ENCODE measurements at places on chromosomes 13 and 19. TPM values are rescaled to one million over a fixed set of nuclear protein-coding genes. Genes with fewer than 3 reads are reported as not detected.

Gene TUBA3C
- total RNA-seq, result not detected

DNA sequence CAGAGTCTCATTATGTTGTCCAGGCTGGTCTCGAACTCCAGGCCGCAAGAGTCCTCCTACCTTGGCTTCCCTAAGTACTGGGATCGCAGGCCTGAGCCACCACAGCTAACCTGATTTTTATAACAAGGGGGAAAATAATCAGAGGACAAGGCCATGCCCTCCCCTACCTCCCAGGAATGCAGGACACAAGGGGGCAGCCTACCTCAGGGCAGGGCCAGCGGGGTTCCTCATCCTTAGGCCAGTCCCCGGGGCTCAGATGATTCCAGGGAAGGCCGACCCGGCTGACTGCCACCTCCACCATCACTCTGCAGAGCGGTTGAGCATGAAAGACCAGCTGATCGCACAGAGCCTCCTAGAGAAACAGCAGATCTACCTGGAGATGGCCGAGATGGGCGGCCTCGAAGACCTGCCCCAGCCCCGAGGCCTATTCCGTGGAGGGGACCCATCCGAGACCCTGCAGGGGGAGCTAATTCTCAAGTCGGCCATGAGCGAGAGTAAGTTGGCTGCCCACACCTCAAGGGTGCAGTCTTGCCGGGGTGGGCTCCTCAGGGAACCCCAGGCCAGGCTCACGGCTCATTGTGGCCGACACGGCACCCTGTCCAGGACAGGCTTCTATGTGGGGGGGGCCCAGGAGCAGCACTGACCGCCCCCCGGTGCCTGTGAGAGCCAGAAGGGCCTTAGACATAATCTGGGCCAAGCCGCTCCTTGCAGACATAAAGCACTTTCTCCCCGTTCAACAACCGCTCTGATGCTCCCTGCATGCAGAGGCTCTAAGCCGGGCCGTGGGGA lies 26.8 kb downstream of the PEX11G start:
- H3K36me3 ChIP-seq, result peaks cover 19% of the 10 kb centered on the region
- H3K27ac ChIP-seq, result no peak overlapping the region
- peak; percentile 56 for DNase-seq
- no peaks in the 10 kb centered on the region for H3K4me1 ChIP-seq
- H3K4me3 ChIP-seq, result no peak overlapping the region

Gene C13orf42
- 7.0 TPM for total RNA-seq

GRCh38 chr19:46529622-46530451 lies 34.2 kb upstream of the PNMA8B start:
- H3K27me3 ChIP-seq, result peaks cover 3% of the 10 kb centered on the region
- H3K36me3 ChIP-seq, result no peaks in the 10 kb centered on the region
- DNase-seq, result peak; percentile 81
- H3K4me3 ChIP-seq, result peak overlapping the region; percentile 40
- H3K27ac ChIP-seq, result peak overlapping the region; percentile 55

DNA sequence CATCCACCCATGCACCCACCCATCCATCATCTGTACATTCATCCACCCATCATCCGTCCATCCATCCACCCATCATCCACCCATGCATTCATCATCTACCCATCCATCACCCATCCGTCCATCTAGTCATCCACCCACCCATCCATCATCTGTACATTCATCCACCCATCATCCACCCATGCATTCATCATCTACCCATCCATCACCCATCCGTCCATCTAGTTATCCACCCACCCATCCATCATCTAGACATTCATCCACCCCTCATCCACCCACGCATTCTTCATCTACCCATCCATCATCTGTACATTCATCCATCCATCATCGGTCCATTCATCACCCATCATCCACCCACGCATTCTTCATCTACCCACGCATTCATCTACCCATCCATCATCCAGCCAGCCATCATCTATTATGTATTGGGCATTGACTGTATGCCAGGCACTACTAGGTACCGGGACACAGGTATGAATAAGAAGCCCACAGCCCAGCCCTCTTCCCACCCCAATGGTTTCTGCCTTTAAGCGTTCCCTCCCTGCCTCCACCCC lies 16.7 kb upstream of the GALP start:
- no peak overlapping the region for H3K27ac ChIP-seq
- peaks cover 30% of the 10 kb centered on the region for H3K36me3 ChIP-seq
- no peak overlapping the region for H3K4me3 ChIP-seq
- no peaks in the 10 kb centered on the region for H3K27me3 ChIP-seq
- peaks cover 6% of the 10 kb centered on the region for H3K4me1 ChIP-seq

DNA sequence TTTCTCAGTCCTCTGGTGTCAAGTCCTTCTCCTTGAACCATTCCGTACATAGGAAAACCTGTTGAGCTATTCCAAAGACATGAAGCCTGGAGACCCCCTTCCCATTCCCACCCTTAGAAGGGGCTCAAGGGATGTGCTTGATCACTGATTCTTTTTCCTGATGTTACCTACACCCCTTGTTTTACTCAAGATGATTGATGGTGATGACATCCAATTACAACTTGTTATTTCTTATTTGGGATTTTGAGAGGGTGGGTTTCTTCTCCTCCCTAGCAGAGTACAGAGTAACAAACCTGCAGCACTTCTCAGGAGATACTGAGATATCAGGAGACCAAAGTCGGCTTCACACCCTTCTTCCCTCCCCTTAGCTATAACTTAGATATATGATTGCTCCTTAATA lies 6.7 kb upstream of the RPS19 start:
- no peak for DNase-seq
- H3K27me3 ChIP-seq, result peaks cover 41% of the 10 kb centered on the region
- no peak overlapping the region for H3K4me3 ChIP-seq
- H3K4me1 ChIP-seq, result peaks cover 10% of the 10 kb centered on the region
- H3K36me3 ChIP-seq, result no peaks in the 10 kb centered on the region

DNA sequence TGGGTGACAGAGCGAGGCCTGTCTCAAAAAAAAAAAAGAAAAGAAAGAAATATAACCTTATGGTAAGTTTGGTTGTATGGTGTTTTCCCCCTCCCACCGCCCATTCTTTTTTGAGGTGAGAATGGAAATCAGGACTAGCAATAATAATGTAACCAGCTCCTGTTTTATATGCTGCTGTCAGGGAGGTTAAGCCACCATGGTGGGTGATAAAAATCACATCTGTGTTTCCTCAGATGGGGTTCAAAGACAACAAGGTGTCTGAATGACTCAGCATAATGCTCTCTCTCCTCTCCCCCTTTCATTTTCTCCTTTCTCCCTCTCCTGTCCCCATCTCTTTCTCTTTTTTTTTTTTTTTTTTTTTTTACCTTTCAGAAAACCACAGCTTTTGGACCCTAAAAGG lies 28.3 kb upstream of the GARRE1 start:
- H3K27ac ChIP-seq, result peak overlapping the region; percentile 22
- DNase-seq, result no peak

DNA sequence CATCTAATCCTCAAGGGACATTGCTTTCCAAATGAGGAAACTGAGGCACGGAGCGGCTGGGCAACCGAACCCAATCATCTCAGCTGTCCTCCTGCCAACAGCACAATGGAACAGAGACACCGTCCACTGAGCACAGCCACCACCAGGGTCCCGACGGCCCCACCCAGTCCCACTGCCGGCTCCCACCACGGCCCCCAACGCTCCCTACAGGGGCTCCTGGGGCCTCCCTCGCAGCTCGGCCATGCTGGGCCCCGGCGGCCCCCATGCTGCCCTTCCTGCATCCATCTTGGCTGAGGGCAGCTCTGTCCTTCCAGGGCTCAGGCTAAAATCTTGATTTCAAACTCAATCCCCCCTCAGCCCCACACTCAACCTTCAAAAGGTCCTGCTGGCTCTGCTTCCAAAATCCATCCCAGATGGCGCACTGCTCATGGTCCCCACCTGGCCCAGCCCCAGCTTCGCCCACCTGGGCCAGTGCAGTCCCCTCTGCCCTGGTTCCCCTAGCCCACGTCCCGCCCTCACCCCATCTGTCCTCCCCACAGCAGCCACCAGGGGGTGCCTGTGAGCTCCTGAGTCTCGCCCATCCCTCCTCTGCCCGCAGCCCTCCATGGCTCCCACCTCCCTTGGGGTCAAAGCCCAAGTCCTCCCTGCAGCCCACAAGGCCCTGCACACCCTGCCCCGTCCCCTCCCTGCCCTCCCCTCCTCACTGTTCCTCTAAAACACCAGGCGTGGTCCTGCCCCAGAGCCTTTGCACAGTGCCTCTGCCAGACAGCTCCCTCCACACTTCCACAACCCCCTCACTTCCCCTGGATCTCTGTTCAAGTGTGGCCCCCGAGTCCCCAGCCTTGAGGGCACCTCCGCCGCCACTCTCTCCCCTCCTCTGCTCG lies 7.9 kb downstream of the PIP5K1C start:
- no peak overlapping the region for H3K27ac ChIP-seq
- H3K36me3 ChIP-seq, result peaks cover 5% of the 10 kb centered on the region
- H3K4me1 ChIP-seq, result peaks cover 4% of the 10 kb centered on the region
- peak; percentile 66 for DNase-seq
- H3K27me3 ChIP-seq, result no peaks in the 10 kb centered on the region
- H3K4me3 ChIP-seq, result no peak overlapping the region

DNA sequence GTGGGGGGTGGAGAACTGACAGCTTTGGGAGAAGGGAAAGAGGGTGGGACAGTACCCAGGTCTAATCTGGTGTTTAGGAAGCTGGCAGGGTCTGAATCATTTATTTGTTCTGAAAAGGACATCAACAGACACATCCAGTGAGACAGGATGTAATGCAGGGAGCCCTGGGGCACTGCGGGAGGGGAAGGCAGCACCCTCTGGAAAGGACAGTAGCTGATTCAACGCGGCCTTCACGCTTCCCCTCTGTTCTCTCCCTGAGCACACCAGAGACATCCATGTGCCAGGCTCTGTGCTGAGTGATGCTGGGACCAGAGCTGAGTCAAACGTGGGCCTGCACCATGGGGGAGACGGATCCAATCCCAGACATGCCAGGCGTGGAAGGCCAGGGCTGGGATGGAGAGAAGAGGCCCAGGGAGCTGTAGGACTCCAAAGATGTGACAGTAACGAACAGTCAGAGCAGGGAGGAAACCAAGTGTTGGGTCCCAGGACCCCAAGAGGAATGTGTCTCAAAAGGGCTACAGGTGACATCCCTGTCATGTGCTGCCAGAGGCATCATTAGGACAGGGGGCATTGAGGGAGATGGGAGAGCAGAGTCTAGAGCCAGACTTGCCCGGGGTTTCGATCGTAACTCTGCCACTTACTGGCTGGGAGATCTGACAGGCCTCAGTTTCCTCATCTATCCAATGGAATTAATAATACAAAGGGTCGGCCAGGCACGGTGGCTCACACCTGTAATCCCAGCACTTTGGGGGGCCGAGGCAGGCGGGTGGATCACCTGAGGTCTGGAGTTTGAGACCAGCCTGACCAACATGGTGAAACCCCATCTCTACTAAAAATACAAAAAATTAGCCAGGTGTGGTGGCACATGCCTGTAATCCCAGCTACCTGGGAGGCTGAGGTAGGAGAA lies 1.7 kb downstream of the ETFB start:
- H3K27ac ChIP-seq, result no peak overlapping the region
- no peaks in the 10 kb centered on the region for H3K36me3 ChIP-seq
- H3K4me1 ChIP-seq, result peaks cover 31% of the 10 kb centered on the region
- DNase-seq, result no peak
- H3K27me3 ChIP-seq, result no peaks in the 10 kb centered on the region

DNA sequence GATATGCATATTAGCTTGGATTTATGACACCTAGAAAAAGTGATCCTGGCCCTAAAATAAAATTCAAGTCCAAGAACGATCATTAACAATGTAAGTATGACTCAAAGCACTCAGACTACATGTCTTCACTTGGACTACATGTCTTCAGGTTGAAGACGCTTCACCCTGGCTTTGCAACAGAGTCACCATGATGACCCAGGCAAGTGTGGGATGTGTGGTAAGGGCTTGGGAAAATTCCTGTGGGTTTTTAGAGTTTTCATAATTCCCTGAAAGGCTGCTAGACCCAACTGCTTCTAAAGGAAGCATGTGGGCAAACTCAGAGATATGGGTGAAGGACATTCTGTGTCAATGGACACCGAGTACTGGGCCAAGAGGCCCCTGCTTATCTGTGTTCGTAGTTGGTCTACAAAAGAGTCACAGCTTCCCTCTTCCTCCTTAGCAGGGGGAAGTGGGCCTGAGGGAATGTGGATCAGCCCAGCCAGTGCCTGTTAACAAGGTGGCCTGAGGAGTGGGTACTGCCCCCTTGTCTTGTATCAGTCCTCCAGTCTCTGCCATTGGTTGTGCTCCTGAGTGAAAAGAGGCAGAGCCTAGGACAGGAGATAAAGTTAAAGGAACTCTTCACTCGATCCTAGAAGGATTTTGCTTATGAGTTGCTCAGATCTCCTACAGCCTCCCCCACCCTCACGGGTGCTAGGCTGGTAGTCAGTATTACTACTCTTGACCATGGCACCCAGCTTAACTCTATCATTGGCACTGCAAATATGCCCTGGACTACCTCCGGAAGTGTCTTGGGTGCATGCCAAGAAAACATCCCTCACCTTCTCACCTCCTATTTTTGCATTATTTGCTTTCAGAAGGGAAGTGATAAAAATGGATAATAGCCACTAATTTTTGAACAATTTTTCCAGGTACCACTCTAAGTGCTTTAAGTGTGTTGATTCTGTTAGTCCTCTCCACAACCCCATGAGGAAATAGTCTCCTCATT lies 406.3 kb downstream of the COG6 start:
- no peaks in the 10 kb centered on the region for H3K36me3 ChIP-seq
- H3K27ac ChIP-seq, result no peak overlapping the region
- no peak for DNase-seq
- H3K4me3 ChIP-seq, result no peak overlapping the region
- no peaks in the 10 kb centered on the region for H3K27me3 ChIP-seq

Gene ZNF415
- 9.3 TPM for total RNA-seq

- H3K4me3 ChIP-seq, result peak overlapping the region; percentile 71
- H3K27ac ChIP-seq, result no peak overlapping the region
- peak; percentile 94 for DNase-seq
Observed at GRCh38 chr19:49071860-49072547, 495 bp downstream of the KCNA7 start.

Gene FFAR3
- not detected for total RNA-seq

- H3K4me3 ChIP-seq, result no peak overlapping the region
- H3K27ac ChIP-seq, result no peak overlapping the region
- no peaks in the 10 kb centered on the region for H3K27me3 ChIP-seq
- no peak for DNase-seq
- H3K4me1 ChIP-seq, result peaks cover 83% of the 10 kb centered on the region
Observed at GRCh38 chr13:98538876-98539275, 38.0 kb downstream of the STK24 start.

Gene URAD
- total RNA-seq, result not detected

- H3K4me3 ChIP-seq, result peak within 1 kb of the TSS; percentile 69
- H3K4me1 ChIP-seq, result peaks cover 35% of the 10 kb centered on the region
- no peak within 1 kb of the TSS for H3K27ac ChIP-seq
- H3K27me3 ChIP-seq, result peaks cover 61% of the 10 kb centered on the region
Observed at GRCh38 chr13:96089749-96090239, at the start of gene HS6ST3. HS6ST3 (plus strand) TSS chr13:96090107.

All from WTC11 (cell line).